ENCODE measurements at places on chromosomes 16 and 17.

GRCh38 chr17:38560503-38561318 is 45.0 kb downstream of the SRCIN1 start:
- no peak for DNase-seq

DNA sequence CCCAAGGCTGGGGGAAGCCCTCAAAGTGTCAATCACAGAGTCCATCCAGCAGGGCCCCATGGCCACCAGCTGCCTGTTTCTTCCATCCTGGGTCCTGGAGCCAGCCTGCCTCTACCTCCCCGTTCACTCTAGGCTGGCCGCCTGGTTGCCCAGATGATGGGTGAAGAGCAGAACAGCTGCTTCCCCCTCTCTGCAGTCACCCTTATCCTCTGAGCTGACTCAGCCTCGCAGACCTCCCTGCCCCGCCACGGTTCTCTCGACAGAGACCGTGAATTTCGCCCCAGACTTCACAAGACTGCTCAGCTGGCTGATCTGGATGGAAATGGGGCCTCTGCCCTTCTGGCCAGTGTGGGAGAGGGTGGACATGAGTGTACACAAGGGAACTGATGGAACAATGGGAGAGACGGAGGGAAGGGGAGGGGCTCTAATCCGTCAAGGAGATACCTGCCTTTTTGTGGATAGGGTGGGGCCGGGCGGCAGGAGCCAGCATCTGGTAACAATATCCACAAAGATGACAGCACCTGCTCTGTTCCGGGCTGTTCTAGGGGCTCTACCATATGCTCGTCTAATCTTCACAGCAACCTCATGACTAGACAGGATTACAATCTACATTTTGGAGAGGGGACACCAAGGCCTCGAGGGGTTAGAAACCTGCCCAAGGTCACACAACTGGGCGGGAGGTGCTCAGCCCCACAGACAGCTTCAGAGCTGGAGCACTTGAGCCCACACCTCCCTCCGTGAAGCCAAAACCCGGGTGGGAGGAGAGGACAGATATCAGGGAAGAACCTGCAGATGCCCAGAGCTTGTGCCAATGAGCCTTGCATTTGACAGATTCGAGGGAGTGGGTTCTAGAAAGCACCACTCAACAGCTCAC is 136.0 kb downstream of the SDK2 start:
- no peak for DNase-seq

DNA sequence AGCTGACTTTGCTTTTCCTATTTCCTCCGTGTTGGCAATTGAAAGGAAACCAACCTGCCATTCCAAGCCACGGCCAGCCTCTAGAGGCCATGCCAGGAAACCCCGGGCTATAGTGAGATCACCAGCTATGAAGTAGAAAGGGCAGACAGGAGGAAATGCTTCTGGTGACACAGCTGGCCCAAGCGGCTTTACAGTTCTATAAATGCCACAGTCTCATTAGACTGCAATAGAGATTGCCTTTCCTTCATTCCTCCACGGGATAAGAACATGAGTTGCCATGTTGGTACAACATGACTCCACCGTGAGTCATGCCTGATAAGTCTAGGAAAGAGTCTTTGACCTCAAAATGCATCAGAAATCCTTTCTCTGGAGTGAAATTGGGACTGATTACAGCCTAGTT is 384.9 kb downstream of the GRIN2A start:
- DNase-seq = no peak

GRCh38 chr16:11448796-11449416 is 103.6 kb downstream of the RMI2 start:
- DNase-seq = no peak

GRCh38 chr17:76235883-76236282 is 4.4 kb downstream of the RNF157 start:
- DNase-seq = no peak

GRCh38 chr17:55407641-55408566 is 13.7 kb downstream of the MMD start:
- no peak for DNase-seq

DNA sequence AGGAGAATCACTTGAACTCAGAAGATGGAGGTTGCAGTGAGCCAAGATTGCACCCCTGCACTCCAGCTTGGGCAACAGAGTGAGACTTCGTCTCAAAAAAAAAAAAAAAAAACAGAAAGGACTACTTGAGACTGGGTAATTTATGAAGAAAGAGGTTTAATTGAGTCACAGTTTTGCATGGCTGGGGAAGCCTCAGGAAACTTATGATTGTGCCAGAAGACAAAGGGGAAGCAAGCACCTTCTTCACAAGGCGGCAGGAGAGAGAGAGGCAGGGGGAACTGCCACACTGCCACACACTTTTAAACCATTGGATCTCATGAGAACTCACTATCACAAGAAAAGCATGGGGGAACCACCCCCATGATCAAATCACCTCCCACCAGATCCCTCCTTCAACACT is 9.0 kb upstream of the MILR1 start:
- no peak for DNase-seq

DNA sequence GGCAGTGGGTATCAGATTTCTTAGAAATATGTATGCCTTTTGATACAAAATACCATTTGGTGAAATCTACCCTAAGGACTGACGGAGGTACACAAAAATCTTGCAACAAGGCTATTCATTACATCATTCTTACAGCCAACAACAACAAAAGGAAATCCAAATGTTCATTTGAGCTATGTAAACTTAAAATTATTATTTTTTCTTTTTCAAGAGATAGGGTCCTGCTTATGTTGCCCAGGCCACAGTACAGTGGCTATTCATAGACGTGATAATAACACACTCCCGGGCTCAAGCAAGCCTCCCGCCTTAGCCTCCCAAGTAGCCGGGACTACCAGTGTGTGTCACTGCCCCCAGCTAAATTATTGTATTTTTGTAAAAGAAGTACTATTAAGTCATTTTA is 9.0 kb downstream of the SRR start:
- DNase-seq = no peak

GRCh38 chr16:73912281-73912680 is 384.3 kb upstream of the PSMD7 start:
- DNase-seq = no peak

DNA sequence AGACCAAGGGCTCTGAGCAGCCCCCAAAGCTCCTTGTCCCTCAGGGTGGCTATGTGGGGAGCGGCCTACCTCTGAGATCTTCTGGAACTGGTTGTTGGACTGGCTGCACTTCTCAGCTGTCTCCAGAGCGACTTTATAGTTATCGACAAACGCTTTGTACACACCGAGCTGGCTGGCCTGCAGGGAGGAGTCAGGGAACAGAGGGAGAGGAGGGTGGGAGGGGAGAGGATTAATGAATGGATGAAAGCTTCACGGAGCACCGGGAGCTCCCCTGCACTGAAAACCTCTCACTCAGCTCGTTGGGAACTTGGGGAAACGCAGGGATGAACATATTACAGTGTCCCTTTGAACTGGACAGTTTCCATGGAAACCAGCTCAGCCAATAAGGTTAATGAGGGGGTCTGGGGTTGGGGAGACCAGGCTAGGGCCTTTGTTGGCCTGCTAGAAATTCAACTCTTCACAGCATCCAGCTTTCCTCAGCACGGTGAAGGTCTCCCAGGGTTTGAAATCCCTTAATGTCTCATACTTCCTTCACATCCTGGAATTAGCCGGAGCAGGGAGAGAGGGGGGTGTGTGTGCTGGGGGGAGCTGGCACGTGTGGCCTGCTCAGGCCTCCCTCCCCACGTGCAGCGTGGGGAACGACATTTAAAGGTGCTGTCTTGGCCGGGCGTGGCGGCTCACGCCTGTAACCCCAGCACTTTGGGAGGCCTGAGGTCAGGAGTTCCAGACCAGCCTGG is 86.7 kb downstream of the TIMM22 start:
- no peak for DNase-seq

DNA sequence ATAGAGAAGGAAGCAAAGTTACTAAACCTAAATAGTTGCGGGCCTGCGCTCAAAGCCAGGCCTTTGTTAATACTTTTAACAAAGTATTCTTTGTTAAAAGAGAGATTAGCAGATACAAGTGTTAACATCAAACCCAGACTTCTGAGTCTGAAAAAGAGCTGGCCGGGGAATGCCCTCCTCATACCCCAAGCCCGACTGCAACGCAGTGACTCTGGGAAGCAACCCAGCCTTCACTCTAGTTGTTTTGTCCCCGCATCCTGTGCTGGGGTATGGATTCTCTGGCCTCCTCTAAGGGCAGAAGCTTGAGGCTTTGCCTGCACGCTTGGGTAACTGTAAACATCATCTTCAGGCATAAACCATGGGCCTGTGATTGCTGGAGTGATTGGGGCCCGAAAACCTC is 48.3 kb downstream of the ADCY7 start:
- no peak for DNase-seq

- DNase-seq = no peak
These were observed 15.5 kb upstream of the AXIN2 start for GRCh38 chr17:65576939-65577338.

GRCh38 chr16:4016005-4016352 is 100.3 kb downstream of the ADCY9 start:
- DNase-seq = no peak

DNA sequence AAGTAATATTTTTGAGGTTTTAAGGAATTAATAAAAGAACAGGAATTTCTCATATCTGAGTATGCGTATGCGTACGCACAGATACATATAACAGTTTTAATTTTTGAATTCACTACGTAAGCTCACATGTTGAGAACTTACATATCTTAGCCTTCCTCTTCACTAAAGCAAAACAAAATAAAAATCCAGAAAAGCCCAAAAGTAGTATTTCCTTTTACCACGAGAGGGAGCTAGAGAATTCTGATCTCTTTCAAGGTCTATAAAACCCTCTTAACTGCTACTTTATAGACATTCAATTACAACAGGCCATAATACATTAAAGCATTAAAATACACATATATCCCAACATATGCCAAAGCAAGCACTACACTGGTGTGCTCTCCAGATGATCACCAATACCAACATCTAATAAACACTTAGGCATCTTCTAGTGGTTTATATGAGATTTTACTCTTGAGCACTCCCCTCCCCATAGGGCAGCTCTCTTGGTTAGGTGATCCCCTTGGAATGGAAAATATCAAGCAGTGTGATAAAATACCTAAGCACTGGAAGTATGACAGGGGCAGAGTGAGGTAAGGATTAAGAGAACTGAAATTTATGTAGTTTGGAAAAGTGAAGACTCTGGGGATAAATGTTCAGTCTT is 94.0 kb downstream of the SKAP1 start:
- no peak for DNase-seq

- DNase-seq = no peak
These were observed 10.7 kb downstream of the SPNS2 start for GRCh38 chr17:4509401-4509800.
